T-helper 17 cell (primary cell): ENCODE measurements at places on chromosomes 2 and 18. TPM values are rescaled to one million over a fixed set of nuclear protein-coding genes. Genes with fewer than 3 reads are reported as not detected.

DNA sequence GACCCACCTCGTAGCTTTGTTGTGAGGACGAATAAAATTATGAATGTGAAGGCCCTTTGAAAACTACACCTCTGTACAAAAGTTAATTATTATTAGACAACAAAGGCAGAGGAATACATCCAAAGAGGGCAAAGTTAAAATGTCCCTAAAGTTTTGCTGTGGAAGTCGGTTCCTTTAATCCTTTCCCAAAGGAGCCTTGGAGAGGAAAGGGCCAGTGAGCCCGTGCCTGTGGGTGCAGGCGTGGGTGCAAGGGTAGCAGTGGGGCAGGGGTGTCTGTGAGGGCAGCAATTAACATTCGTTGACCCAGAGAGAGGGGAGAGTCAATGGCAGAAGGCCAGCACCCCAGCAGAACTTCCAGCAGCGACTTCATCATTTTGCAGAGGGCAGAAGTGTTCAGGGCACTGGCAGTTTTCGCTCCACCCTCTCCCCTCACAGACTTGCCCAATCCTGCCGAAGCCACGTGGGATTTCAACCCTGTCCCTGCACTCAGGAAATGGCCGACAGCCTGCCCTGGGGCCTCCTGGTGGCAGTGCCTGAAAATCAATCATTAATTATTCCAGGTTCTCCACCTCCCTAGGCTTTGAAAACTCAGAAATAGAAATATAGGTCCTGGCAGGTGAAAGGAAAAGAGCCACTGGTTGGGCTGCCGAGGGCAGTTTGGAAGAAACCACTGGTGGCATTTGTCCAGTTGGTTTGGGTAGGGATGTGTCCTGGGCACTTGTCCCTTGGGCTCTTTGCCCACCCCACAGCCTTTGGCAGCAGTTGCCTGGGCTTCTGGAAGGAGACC, 4.2 kb upstream of the PAX8 start:
- no peak overlapping the region for H3K4me3 ChIP-seq
- DNase-seq, result no peak
- peaks cover 49% of the 10 kb centered on the region for H3K27me3 ChIP-seq
- H3K36me3 ChIP-seq, result peaks cover 3% of the 10 kb centered on the region

DNA sequence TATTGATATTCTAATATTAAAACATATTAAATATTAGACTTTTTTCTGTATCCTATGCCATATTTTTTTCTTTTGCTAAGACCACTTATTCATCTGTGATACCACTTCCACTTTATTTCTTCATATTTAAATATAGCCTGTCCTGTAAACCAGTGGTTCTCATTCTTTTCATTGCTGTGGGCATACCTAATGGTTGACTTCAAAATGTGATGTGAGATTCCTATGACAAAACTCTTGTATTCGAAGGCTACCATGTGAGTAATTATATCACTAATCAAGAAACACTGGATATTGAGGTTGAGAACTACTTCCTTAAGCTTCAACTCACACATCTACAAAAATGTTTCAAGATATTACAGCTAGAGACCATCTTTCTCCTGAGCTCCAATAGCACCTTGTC, 3.6 kb downstream of the SCRN3 start:
- peaks cover 4% of the 10 kb centered on the region for H3K36me3 ChIP-seq
- peaks cover 8% of the 10 kb centered on the region for H3K4me1 ChIP-seq
- H3K4me3 ChIP-seq, result no peak overlapping the region
- no peaks in the 10 kb centered on the region for H3K27me3 ChIP-seq
- no peak overlapping the region for H3K27ac ChIP-seq

DNA sequence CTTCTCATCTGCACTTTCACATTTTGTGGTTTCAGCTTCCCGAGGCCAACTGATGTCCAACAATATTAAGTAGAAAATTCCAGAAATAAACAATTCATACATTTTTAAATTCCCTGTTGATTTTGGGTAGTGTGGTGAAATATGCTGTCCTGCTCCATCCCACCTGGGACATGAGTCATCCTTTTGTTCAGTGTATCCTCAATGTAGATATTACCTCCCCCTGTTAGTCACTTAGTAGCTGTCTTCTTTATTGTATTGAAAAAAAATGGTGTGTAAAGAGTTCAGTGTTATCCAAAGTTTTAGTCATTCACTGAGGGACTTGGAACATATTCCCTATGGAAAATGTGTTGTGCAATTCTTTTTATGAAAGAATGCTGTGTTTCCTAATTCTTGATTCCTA, 348.1 kb downstream of the SOCS6 start:
- no peaks in the 10 kb centered on the region for H3K4me1 ChIP-seq
- H3K27ac ChIP-seq, result no peak overlapping the region

DNA sequence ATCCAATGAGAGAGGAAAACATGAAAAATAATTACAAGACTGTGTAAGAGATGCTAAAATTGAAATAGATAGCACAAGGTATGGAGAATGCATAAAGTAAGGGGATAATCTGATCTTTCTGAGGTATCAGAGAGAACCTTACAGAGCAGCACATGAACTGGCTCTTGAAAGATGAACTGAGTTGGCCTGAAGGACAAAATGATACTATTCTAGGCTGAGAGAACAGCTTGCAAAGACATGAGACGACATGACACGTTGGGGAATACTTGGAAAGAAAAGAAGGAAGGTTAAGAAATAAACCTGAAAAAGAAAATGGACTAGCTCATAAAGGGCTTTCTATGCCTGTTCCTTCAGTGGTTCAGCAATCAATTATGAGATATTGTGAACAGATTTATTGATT, 152.7 kb upstream of the MYO3B start:
- H3K4me3 ChIP-seq, result no peak overlapping the region
- no peaks in the 10 kb centered on the region for H3K4me1 ChIP-seq
- no peak overlapping the region for H3K27ac ChIP-seq
- H3K27me3 ChIP-seq, result no peaks in the 10 kb centered on the region

DNA sequence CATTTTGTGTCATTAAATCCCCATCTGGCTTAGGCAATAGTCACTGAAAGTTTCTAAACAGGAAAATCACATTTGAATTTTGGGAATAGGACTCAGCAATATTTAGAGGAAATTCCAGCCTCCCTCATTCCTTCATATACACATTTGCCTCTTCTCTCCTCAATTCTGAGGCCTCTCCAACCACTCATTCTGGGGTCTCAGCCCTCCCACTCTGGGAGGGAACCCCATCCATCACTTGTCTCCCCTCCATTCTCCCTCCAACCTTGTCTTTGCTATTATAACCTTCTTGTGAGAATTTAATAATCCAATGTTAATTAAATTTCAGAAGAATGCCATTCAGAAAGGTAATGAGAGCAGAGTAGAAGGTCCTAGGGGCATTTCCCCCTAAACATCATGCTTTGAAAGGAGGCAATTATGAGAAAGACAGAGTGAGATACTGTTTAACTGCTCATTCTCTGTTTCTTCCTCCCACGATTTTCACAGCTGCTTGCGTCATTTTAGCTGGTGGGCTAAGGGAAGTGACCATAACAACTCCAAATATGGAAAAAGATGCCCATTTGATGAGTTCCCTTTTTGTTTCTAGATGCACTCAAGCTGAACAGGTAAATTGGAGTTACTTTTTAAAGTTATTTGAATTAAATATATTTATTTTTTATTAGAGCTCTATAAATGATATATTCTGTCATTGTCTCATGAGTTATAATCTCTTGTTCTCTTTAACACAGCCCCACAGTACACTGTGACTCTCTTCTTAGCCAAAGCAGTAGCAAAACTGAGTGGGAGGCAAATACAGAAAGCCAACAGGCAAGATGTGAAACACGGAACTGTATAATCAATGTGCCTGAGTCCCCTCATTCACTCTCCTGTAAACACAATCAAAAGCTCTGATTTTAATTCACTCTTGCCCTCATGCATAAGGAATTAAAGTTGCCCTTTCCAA, 135.1 kb downstream of the DLGAP1 start:
- H3K36me3 ChIP-seq, result no peaks in the 10 kb centered on the region
- H3K27me3 ChIP-seq, result no peaks in the 10 kb centered on the region
- DNase-seq, result no peak
- H3K4me1 ChIP-seq, result no peaks in the 10 kb centered on the region
- H3K4me3 ChIP-seq, result no peak overlapping the region

GRCh38 chr2:150697596-150697995, 210.1 kb upstream of the RND3 start:
- no peaks in the 10 kb centered on the region for H3K36me3 ChIP-seq
- no peak overlapping the region for H3K27ac ChIP-seq
- H3K4me1 ChIP-seq, result no peaks in the 10 kb centered on the region
- H3K4me3 ChIP-seq, result no peak overlapping the region

GRCh38 chr2:110807522-110807921, 75.1 kb downstream of the ACOXL start:
- peaks cover 9% of the 10 kb centered on the region for H3K27me3 ChIP-seq
- peak overlapping the region; percentile 82 for H3K27ac ChIP-seq
- peaks cover 17% of the 10 kb centered on the region for H3K4me1 ChIP-seq
- no peak overlapping the region for H3K4me3 ChIP-seq

- H3K27me3 ChIP-seq, result peaks cover 9% of the 10 kb centered on the region
- H3K4me3 ChIP-seq, result no peak overlapping the region
- DNase-seq, result no peak
- peaks cover 2% of the 10 kb centered on the region for H3K4me1 ChIP-seq
Observed at GRCh38 chr2:39484206-39484605, 47.1 kb upstream of the MAP4K3 start.

GRCh38 chr2:64652231-64653108, 1.2 kb downstream of the SERTAD2 start:
- H3K4me3 ChIP-seq, result peak overlapping the region; percentile 96
- peak overlapping the region; percentile 97 for H3K27ac ChIP-seq
- no peak for DNase-seq

DNA sequence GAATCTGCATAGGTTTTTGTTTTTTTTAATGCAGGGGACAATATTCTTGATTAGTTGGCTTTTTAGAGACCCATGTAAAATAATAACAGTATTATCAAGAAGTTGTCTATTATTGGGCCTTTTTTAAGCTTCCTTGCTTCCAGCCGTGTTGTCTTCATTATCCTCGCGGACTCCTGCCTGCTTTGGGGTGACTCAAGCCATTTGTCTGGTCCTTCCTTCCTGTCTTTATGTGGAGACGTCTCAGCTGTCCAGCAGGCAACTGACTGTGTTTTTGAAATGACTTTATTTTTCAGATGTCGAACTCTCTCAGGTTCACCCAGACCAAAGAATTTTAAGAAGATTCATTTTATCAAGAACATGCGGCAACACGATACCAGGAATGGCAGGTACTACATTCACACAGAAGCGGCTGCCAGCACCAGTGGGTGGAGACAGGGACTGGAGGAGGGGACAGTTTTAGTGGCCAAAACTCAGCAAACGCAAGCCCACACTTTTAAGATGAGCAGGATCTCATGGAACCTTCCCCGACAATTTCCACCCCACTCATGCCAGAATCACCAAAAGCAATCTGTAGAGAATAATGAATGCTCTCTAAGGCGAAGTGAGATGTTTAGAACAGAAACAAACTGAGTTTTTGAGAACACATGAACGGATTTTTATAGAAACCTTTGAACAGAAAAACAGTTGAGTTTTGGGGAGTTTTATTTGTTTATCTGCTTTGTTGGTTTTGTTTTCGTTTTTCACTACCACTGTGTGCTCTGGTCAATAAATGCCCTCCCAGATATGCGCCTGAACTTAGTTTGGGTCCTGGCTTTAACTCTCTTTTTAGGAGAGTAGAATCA, 59.1 kb downstream of the CABLES1 start:
- no peak overlapping the region for H3K27ac ChIP-seq
- H3K36me3 ChIP-seq, result no peaks in the 10 kb centered on the region

The UGT1A7 gene
- not detected for total RNA-seq

The KIF5C gene
- total RNA-seq, result 32.0 TPM

The FOXI3 gene
- total RNA-seq, result not detected
